BJ (cell line): ENCODE measurements at places on chromosomes 11 and 22.

- no peak for DNase-seq
These were observed 35.4 kb downstream of the PAK1 start for GRCh38 chr11:77438487-77438886.

GRCh38 chr11:126375726-126376125, 20.2 kb downstream of the ST3GAL4 start:
- DNase-seq = peak; percentile 39

GRCh38 chr22:38843201-38843656, 599 bp downstream of the NPTXR start:
- no peak for DNase-seq

- DNase-seq = no peak
These were observed at the start of gene ELMOD1 for GRCh38 chr11:107590460-107591377. ELMOD1 (plus strand) TSS chr11:107591147; CDS start chr11:107618190, 27,043 bp downstream.

- no peak for DNase-seq
These were observed 184.6 kb upstream of the SYT13 start for GRCh38 chr11:45470794-45471167.

DNA sequence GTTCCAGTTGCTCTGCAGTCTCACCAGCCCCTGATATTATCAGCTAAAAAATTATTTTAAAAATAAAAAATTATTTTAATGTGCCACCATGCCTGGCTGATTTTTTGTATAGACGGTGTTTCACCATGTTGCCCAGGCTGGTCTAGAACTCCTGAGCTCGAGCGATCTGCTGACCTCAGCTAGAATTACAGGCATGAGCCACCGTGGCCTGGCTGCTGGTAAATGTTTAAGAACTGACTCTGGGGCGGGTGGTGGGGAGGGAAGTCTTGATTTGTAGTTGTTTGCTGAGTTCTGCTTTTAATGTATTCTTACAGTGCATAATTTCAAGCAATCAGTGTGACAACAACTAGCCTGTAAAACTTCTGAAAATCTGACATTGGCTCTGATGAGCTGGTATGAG, 120.9 kb upstream of the PLET1 start:
- no peak for DNase-seq

DNA sequence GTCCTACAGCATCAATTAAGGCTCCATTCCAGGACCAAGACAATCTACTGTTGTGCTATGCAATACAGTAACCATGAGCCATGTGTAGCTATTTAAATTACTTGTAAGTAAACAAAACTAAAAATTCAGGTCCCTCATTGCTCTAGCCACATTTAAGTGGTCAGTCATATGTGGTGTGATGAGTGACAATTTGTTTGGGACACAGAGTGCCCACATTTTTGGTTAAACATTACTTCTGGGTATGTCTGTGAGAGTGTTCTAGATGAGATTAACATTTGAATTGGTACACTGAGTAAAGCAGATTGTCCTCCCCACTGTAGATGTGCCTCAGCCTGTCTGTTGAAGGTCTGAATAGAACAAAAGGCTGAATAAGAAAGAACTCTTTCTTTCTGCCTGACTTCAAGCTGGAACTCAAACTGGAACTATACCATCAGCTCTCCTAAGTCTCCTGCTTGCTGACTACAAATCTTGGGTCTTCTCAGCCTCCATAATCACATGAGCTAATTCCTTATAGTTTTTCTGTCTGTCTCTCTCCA, 15.8 kb downstream of the KBTBD3 start:
- DNase-seq = no peak
